Fibroblast of the aortic adventitia (primary cell): ENCODE measurements at places on chromosomes 6 and 20.
A peak's percentile ranks its signal among the peaks of the same experiment; 100 is the strongest.

- no peak for DNase-seq
These were observed 118.0 kb upstream of the ASCC3 start for GRCh38 chr6:100999034-100999597.

- no peak for DNase-seq
These were observed 24.5 kb downstream of the OVOL2 start for GRCh38 chr20:18032977-18033892.

GRCh38 chr6:27514906-27515495, 42.1 kb upstream of the ZNF184 start:
- no peak for DNase-seq

- DNase-seq = no peak
These were observed 15.8 kb downstream of the DNPH1 start for GRCh38 chr6:43213431-43213830.

GRCh38 chr6:26103141-26103769, 16.0 kb downstream of the HFE start:
- DNase-seq = peak; percentile 82

DNA sequence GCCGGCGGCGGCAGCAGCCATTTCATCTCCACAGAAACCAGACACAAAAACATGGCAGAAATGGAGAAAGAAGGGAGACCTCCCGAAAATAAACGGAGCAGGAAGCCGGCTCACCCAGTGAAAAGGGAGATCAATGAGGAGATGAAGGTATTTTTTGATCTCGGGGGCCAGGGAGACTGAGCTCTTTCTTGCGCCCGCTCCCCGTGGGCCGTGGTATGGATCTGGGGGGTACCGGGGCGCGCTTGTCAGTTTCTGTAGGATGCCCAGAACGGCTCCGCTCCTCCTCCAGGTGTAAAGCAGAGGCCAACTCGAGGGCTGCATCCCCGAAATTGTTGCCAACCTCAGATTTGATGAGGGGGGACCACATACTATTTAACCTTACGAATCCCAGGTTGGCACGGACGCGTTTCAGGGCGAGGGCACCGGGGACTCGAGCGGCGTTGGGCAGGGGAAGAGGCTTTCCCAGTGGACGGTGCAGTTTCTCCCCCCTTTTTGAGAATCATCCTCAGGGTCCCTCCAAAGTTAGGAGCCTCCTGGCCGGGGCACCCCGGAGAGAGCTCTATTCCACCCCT, 735 bp downstream of the SOBP start:
- no peak for DNase-seq

- DNase-seq = no peak
These were observed 697.5 kb downstream of the PRKN start for GRCh38 chr6:162029873-162030576.

DNA sequence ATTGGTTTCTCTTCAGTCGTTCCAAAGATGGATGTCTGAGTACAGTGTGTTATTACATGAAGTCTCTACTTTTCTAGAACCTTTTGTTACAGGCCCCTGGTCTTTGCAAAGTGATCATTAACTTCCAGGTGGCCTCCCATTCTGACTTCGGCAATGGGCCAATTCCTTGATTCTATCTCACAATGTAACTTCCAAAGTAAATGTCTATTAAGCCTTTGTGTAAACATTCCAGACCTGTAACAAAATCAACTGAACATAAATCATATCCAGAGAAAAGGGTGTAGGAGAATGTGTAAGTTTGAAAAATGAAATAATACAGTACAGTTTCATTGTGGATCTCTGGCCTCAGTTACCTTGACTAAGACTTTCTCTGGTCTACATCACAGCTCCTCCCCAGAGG, 187.8 kb upstream of the JAG1 start:
- peak; percentile 37 for DNase-seq

GRCh38 chr6:125421836-125422235, 120.1 kb upstream of the HDDC2 start:
- DNase-seq = peak; percentile 11

DNA sequence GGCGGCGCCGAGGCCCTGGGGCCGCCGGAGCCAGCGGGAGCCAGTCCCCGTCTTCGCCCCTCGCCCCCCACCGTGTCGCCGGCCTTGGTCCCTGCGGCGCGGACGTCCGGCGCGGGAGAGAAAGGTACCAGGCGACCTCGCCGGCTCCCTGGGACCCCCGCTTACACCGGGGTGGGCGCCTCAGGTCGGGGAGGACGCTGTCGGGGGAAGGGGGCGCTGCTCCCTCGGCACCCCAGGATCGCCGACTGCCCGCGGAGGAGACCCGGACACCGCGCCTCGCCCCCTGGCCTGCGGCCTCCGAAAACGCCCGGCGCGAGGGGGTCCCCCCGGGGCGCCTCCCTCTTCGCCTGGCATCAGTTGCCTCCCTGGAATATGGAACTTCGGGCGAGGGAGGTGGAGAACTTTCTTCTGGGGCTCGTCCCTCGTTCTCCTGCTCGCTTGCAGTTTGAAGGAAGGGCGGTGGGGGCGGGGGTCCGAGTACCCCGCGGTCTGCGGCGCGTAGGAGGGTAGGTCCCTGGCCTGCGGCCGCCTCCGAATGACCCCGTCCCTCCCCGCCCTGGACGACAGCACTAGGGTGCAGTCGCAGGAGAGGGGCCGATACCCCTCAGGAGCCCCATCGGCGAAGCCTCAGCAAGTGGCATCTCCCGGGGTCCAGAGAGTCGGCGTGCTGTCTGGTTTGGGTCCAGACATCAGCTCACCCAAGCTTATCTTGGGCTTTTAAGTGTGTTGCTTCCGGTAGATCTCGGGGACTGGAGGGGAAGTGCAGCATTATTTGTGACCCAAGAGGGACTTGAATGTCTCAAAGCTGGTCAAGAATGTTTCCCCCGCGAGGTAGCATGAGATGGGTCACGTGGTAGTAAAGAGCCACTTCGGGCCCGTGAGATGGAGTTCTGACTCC, 549 bp downstream of the ANKRD6 start:
- no peak for DNase-seq

DNA sequence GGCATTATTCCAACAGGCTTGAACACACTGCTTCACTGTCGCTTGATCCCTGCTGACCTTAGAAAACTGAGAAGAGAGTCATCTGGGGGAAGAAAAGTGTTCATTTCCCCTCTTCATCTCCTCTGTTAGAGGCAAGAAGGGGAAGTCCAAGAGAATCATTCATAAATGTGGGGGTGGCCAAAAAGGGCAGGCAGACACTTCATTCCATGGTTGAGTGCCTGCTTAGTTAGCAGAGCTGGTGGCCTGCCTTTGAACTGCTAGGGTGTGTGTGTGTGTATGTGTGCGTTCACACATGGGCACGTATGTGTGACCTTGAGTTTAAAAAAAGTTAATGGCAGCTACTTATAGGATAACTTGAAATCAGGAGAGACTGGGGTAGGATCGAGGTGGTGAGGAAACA, 39.4 kb upstream of the RFPL4B start:
- DNase-seq = no peak

GRCh38 chr6:132168961-132169360, 217.8 kb upstream of the CCN2 start:
- no peak for DNase-seq

DNA sequence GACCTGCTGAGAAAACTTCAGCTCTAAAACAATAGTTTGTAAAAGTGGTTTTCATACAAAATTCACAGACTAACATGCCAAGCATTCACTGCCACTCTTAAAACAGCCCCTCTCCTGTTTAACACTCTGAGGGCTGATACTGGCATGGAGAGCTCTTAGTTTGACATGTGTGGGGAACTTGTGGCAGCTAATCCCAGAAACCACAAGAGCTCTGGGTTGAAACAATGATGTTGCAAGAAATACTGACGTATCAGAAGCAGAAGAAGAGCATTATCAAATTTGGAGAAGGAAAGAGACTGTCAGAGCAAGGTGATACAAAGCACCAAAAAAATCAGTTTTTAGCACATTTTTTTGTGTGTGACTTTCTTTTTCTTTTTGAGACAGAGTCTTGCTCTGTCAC, 5.1 kb downstream of the BEND3 start:
- no peak for DNase-seq

- DNase-seq = peak; percentile 46
These were observed 240.1 kb upstream of the TBX18 start for GRCh38 chr6:85004361-85004995.

DNA sequence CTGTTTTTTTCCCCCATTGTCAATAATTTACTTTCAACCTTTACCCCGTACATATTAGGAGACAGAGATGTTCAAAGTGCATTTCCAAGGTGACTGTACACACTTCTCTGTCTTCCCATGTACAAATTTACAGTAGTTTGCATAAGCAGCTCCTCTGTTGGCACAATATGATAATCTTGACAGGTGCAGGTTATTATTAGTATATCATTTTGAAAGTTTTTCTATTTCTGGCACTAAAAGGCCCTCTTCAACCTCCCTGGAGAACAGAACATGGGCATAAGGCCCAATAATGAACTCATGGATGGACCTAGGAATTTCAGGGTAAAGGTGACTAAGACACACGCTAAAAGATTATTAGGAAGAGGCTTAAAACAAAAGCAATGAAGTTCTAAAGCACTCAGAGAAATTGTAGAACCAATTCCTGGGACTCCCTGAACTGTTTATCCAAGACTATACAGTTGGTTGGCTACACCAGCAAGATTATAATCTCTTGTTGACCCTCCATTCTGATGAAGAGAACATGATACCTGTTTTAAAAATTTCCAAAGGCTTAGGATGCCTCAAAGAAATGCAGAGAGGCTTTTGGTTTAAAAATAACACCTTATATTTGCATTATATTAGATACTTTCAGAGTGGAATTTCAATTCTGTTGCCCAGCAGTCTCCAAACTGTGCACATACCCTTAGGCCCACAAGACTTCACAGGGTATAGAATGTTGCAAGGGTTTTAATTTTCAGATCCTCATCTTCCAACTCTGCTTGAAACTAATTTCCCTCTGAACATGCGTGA, 1.1 kb downstream of the AIG1 start:
- DNase-seq = peak; percentile 22

GRCh38 chr6:1267057-1267732, 44.7 kb upstream of the FOXQ1 start:
- DNase-seq = no peak

DNA sequence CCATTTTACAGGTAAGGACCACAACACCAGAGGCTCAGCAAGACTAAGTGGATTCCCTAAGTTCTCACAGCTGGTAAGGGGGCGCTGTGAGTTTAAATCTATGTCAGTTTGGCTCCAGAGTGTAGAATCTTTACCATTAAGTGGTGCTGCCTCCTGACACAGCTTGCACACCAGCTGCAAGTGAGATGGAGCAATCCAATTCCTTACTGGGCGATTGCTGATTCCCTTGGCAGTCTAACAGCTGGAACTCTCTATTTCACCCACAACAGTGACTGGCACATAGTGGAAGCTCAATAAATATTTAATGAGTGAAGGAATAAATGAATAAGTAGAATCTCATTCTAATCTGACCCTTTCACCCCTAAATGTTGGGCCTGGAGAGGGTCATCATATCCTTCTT, 176.7 kb downstream of the CLIC5 start:
- no peak for DNase-seq

- no peak for DNase-seq
These were observed 10.9 kb downstream of the FOXF2 start for GRCh38 chr6:1400126-1400850.

- no peak for DNase-seq
These were observed 54.8 kb downstream of the DACT2 start for GRCh38 chr6:168264593-168265335.

GRCh38 chr6:52588087-52588709, 11.3 kb upstream of the TRAM2 start:
- DNase-seq = no peak

- no peak for DNase-seq
These were observed 36.3 kb downstream of the TFEB start for GRCh38 chr6:41699063-41699462.

DNA sequence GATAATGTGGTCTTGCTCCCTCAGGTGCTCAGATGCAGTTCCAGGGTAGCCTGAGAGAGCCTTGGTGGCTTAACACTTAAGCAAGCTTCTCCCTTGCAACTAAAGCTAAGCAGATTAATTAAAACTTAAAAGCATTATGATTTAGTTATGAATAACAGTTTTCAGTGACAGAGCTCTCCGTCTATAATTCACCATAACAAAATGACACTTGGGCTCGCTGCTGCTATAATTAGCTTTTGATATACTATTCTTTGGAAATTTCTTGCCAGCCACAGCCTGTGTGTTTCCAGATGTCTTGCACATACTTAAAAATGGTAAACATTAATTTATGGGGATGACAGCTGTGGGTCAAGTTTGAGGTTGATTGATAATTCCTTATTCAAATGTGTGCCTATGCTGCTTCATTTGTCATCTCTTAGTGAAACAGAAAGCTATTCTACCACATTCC, 380.5 kb downstream of the TFAP2B start:
- DNase-seq = no peak

DNA sequence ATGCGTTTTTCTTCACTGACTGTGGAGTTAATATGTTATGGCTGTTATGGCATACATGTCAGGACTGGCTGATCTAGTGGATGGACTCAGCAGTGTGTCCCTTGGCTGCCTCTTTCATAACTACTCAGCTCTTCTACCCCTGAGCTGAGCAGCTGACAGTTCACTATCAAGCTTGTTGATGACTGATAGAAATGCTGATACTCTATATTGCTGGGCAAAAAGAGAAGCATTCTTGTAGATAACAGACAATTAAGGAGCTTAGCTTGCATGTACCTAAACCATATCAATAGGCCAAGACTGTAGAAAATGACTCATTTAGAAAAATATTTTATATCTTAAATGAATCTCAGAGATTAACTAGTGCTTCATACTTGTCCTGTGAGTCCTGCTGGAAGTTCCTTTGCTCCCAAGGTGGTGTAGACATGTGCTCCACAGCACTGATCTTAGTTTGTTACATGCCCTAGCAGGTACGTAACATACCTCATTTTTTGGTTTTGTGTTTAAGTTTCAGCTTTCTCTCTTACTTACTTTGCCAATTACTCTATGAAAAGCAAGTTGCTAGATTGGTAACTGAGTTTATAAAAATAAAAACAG, 236.9 kb downstream of the GMDS start:
- peak; percentile 40 for DNase-seq

DNA sequence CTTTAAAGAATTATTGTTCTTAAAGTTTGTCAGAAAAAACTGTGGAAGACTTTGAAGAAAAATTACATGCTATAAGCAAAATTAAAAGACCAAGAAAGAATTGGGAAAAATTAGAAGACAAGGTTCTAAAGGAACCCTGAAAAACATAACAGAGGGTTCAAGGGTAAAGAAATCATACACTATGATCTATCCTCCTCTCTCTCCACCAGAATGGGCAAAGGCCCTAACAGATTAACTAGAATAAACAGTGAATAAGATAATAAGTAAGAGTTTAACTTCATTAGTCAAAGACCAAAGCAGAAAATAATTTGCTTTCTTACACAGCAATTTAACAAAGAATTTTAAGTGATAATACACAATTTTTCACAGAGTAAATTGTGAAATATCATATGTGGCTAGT, 201.2 kb upstream of the PDE10A start:
- DNase-seq = no peak
